ENCODE measurements at places on chromosomes 6 and 20.
A peak's percentile ranks its signal among the peaks of the same experiment; 100 is the strongest.

DNA sequence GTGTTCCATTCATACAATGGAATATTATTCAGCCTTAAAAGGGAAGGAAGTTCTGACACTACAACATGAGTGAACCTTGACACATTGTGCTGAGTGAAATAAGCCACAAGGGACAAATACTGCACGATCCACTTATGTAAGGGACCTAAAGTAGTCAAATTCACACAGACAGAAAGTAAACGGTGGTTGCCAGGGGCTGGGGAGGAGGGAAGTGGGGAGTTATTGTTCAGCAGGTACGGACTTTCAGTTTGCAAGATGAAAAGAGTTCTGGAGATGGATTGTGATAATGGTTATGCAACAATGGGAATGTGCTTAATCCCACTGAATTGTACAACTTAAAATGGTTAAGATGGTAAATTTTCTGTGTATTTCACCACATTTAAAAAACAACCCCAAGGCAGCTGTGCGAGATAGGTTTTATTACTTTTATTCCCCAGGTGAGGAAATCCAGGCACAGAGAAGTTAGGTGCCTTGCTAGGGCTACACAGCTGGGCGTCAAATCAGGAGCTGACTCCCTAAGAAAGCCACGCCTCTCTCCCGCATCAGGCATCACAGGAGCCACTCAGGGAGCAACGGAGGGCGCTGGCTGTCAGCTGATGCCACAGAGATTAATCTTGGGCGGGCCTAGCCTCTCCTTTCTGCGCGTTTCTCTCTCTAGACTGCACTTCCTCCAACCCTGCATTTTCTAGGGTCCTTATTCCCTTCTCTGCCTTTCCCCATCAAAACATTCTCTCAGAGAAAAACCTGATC is 9.3 kb upstream of the TRAF3IP2 start:
- DNase-seq: no peak

- no peak for DNase-seq
Measured at GRCh38 chr6:151722342-151722741, 85.1 kb upstream of the ESR1 start.

GRCh38 chr20:49490689-49491088 is 8.2 kb upstream of the KCNB1 start:
- no peak for DNase-seq

DNA sequence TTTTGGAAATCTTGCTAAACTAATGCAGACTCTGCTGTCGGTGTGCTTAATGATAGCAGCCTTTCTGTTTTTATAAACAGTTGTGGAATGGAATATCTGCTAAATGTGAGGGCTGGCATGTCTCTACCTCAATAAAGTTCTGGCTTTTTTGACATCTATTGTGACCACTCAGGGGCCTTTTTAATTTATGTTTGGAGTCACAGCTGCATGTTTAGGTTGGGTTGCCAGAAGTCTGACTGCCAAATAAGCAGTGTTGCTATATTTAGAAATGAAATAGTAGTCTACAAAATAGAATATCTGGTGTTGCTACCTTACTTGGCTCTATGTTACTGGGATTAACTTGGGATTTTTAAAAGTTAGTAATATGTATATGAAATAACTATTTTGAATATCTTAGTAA is 125.1 kb upstream of the LOC128125822 start:
- DNase-seq: no peak

GRCh38 chr6:43277643-43278523 is 20.2 kb upstream of the SLC22A7 start:
- no peak for DNase-seq

GRCh38 chr6:4774715-4775493 is 1.3 kb upstream of the CDYL start:
- DNase-seq: no peak

- no peak for DNase-seq
Measured at GRCh38 chr6:165200178-165200577, 109.2 kb downstream of the C6orf118 start.

DNA sequence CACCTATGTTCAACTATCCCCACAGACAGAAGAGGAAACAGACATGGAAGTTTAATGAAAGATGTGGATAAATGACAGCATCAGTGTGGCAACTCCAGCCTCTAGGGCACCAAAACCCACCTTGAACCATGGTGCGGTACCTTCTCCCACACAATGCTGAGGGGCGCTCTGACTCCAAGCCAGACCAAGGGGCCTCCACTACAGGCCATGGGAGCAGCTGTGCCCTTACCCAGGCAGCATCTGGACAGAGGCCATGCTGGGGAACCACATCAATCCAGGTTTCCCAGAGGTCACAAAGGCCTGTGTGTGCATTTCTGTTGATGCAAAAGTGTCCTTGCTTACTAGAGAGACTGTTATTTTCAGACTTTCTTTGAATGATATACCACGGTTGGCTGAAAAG is 4.1 kb downstream of the PRR18 start:
- DNase-seq: no peak

- DNase-seq: no peak
Measured at GRCh38 chr6:31728767-31729514, at the start of gene DDAH2. Gene DDAH2, minus strand, starts transcription at chr6:31729299. Its CDS starts 138 bp downstream, at chr6:31729161.

DNA sequence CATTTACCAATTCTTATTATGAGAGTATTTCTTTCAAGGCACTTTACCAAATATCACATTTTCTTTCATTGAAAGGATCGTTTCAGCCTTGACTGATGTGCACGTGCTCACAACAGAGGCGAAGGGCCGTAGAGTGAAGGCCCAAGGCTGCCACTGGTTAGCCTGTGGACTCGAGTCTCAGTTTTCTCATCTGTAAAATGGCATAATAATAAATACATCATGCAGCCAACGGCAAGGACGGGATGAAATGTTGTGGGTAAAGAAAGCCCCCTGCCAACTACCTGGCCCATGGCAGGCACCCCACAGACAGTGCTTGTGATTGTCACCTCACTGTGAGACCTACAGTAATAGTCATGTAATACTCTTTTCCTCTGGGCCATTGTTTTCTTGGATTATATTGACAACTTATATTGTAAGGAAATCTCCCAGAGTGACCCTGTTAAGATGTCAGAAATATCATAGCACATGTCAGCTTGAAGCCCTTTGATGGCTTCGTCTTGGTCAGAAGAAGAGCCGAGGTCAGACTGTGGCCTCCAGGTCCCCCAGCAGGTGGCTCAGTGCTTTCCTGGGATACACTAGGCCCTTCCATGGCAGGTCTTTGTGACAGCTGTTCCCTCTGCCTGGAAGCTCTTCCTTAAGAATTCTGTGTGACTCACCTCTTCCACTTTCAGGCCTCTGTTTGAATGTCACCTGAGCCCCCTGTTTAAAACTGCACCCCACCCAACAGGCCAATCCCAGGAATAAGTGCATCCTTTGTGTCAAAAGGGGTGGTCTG is 36.3 kb downstream of the FAM50B start:
- DNase-seq: peak; percentile 16

- DNase-seq: no peak
Measured at GRCh38 chr20:62236766-62237513, 1.4 kb upstream of the OSBPL2 start.

DNA sequence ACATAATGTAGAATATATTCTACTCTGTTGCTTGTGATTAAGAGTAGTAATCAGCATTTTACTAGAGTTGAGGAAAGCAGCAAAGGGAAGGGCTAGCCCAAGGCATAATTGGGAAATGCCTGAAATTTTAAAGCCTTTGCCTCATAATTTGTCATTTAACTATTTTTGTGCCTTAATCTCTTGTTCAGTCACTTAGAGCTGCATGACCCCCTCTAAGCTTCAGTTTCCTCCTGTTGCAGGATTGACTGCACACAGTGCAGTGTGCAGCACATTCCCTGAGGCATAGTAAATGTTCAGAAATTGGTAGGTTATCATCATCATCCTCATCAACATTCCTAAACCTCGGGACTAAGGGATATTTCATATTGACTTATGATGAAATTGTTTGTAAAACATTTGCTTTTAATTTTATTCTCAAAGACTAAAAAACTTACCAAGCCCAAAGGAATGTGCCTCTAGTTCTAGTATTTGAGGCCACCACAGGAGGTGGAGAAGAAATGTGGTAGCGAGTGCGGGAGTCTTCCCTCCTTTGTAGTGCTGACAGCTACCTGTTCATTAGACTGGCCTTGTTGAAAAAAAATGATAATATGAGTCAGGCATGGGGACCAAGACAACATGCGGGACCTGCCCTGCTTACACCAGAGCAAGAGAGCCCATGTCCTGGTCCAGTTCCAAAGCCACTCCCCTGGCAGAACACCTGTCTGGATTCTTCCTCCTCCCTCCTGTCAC is 14.8 kb upstream of the TENT5A start:
- DNase-seq: peak; percentile 75

DNA sequence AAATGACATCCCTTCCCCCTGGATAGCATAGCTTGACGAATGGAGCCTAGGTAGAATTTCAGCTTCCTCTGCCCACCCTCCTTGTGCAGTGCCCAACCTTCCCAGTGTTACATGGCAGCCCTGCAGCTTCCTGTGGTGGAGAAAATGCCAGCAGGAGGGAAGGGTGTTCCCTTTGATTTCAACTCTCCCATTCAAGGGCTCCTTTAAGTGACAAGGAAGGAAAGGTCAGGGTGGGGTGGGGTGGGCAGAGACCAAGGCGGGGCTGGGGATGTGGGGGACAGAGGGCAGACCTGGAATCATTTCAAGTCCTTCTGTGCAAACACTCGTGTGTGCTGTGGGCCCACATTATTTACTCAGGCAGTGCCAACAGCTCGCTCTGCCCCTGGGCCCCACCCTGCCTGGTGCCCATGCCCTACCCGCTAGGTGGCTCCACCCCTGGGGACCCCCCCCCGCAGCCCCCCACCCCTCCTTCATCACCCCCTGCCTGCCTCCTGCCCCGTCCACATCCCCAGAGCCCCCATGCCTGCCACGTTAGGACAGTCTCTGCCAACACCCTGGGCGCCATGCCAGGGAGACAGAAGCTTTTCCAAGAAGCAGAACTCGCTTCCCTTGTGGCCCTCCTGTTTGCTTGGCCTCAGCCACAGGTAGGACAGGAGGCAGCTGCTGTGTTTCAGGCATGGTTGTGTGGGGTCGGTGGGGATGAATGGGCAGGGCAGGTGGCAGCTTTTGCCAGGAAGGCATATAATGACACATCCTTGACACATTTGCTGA is 9.4 kb downstream of the SPDEF start:
- peak; percentile 49 for DNase-seq

DNA sequence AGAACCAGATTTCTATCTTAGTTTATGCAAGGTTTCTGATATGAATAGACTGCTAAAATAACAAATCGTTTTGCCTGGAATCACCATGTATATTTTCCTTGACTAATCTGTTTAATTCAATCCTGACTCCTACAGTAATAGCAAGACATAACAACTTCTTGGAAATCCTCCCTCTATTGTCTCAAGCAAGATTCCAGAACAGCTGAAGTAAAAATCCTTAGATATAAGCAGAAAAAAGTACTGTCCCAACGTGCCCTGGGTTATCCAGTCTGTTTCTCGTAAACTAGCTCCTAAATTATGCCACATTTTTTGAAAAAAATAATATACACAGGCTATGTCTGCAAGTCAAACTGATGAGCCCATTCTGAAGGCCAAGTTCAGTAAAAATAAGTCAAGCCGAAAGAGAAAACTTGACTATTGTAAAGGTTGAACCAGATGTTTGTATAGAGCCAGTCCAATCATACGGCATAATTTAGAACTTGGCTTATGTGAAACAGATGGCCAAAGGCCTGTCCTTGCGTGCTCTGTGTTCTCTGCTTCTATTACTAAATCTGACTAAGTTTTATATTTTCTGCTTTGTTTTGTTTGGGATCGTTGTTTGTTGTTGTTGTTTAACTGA is 341.6 kb upstream of the NRSN1 start:
- DNase-seq: no peak

- peak; percentile 67 for DNase-seq
Measured at GRCh38 chr6:156686995-156687788, 90.0 kb upstream of the ARID1B start.

DNA sequence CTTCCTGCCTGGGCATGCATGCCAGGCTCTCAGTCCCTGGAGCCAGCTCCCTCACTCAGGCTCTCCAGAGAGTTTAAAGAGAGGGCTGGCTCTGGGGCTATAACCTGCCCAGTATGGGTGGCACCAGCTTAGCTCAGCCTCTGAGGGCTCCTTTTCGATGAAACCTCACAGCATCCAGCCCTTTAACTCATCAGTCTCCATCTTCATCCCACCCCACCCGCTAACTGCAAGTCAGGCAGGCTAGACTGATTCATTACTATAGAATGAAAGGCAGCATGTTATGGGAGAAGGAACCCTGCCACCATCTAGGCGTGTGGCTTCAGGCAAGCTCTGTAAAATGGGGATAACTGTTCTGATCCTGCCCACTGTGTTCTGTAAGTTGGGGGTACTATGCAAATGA is 53.5 kb downstream of the RAB44 start:
- no peak for DNase-seq

DNA sequence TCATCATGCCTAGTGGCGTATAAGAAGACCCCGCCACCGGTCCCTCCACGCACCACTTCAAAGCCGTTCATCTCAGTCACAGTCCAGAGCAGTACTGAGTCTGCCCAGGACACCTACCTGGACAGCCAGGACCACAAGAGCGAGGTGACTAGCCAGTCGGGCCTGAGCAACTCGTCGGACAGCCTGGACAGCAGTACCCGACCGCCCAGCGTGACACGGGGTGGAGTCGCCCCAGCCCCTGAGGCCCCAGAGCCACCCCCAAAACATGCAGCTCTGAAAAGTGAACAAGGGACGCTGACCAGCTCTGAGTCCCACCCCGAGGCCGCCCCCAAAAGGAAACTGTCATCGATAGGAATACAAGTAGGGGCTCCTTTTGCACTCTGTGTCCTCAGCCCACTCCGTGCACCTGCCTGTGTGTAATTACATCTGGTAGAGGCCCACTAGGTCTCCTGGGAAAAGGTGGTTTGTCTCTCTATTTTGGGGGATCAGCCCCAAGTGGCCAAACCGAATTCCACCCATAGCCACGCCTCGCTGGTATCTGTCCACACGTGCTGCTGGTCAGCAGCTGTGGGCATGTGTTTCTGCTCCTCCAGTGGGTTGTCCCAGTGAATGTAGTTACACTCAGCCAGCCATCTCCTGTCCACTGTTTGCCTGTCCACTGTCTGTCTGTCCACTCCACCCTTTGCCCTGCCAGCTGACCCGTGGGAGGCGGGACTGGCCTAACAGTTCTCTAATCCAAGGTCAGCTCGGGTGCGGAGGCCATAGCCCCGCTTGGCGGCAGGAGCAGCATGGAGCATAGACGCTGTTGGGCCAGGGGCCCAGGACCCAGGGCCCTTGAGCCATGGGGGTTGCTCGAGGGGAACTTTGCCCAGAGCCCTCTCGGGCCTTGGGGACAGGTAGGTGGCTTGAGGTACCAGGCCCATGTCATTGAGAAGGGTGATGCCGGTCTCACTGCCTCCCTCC is 44.3 kb upstream of the MYL9 start:
- DNase-seq: no peak

All from renal cortical epithelial cell (primary cell).